Epithelial cell of umbilical artery (primary cell): ENCODE measurements at places on chromosomes 4 and X. TPM values are rescaled to one million over a fixed set of nuclear protein-coding genes. Genes with fewer than 3 reads are reported as not detected.

SORCS2 gene
- total RNA-seq, result 0.15 TPM in 1 of 2 replicates, not detected in the other

FAM9B gene
- not detected in 2 replicates for total RNA-seq

CNOT6L gene
- total RNA-seq, result 24.7 and 34.5 TPM in 2 replicates

NAA11 gene
- total RNA-seq, result not detected in 2 replicates

SYAP1 gene
- 21.4 and 35.6 TPM in 2 replicates for total RNA-seq

PCYT1B gene
- total RNA-seq, result 0.32 and 0.61 TPM in 2 replicates

GPRIN3 gene
- total RNA-seq, result 1.8 and 8.8 TPM in 2 replicates

ZCCHC18 gene
- total RNA-seq, result 1.3 and 2.9 TPM in 2 replicates

DNAAF6 gene
- total RNA-seq, result not detected in 2 replicates

HOPX gene
- total RNA-seq, result 32.8 and 33.9 TPM in 2 replicates

TEC gene
- total RNA-seq, result under 0.01 and 0.30 TPM in 2 replicates

WFS1 gene
- total RNA-seq, result 7.8 and 11.9 TPM in 2 replicates

SUPT20HL1 gene
- not detected in 2 replicates for total RNA-seq

BEX2 gene
- total RNA-seq, result 1.5 TPM in 1 of 2 replicates, not detected in the other

HMX1 gene
- not detected in 2 replicates for total RNA-seq

VCX gene
- total RNA-seq, result not detected in 2 replicates

TMPRSS11D gene
- total RNA-seq, result not detected in 2 replicates

DTHD1 gene
- not detected in 2 replicates for total RNA-seq

GNPDA2 gene
- 22.4 and 25.8 TPM in 2 replicates for total RNA-seq

RHOXF2 gene
- total RNA-seq, result not detected in 2 replicates

FGF2 gene
- 13.3 and 33.7 TPM in 2 replicates for total RNA-seq

RBMXL3 gene
- not detected in 2 replicates for total RNA-seq

C4orf36 gene
- total RNA-seq, result 0.30 and 0.32 TPM in 2 replicates

TRPC5OS gene
- not detected in 2 replicates for total RNA-seq

RXFP1 gene
- total RNA-seq, result 0.15 TPM in 1 of 2 replicates, not detected in the other

BEX1 gene
- 0.32 TPM in 1 of 2 replicates, not detected in the other for total RNA-seq

GYPB gene
- total RNA-seq, result not detected in 2 replicates

SPRY1 gene
- total RNA-seq, result 5.2 and 8.4 TPM in 2 replicates
